ENCODE measurements at places on chromosomes 16 and 17.

GRCh38 chr17:56292010-56292409, 138.7 kb downstream of the ANKFN1 start:
- no peak for DNase-seq

DNA sequence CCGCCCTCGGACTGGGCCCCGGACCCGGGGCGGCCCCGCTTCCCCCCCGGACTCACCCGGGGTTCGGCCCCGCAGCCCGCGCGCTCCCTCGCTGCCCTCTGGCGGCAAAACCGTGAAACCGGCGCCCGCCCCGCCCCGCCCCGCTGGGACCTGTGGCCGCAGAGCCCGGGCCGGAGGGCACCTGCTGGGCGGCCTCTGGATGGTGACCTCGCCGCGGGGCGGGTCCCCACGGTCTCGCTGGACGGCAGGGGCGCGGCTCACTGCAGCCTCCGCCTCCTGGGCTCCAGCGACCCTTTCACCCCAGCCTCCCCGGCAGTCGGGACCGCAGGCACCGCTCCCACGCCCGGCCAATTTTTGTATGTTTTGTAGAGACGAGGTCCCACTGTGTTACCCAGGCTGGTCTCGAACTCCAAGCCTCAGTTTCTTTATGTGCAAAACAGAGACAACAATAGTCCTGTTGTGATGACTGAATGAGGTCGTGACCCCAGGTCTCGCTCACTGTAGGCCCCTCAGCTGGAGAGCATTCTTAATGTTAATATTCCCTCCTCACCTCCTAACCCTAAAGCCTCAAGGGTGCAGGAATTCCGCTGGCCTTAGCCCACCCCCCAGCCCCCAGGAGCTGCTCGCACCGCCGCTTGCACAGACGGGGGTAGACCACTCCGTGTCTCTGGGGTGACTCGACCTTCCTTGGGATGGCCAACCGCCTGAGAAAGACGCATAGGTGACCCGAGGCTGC, 33.7 kb upstream of the RPH3AL start:
- no peak for DNase-seq

GRCh38 chr16:76335180-76335974, 58.2 kb downstream of the CNTNAP4 start:
- no peak for DNase-seq

DNA sequence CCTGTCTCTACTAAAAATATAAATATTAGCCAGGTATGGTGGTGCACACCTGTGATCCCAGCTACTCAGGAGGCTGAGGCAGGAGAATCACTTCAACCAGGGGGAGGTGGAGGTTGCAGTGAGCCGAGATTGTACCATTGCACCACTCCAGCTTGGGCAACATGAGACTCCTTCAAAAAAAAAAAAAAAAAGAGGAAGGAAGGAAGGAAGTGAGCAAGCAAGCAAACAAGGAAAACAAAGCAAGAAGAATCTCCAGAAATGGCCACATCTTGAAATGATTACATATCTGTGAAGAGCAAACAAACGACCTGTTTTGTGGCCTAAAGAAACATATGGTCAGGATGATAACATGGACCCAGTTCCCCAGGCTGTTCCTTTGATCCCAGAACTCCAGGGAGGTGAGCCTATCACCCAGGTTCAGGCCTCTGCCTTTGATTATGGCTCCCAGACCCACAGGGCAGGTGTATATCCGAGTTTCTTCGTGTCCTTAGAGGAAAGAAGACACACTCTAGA, 8.9 kb downstream of the ACOX1 start:
- DNase-seq: no peak

- no peak for DNase-seq
These were observed 23.3 kb upstream of the STH start for GRCh38 chr17:45975640-45976295.

DNA sequence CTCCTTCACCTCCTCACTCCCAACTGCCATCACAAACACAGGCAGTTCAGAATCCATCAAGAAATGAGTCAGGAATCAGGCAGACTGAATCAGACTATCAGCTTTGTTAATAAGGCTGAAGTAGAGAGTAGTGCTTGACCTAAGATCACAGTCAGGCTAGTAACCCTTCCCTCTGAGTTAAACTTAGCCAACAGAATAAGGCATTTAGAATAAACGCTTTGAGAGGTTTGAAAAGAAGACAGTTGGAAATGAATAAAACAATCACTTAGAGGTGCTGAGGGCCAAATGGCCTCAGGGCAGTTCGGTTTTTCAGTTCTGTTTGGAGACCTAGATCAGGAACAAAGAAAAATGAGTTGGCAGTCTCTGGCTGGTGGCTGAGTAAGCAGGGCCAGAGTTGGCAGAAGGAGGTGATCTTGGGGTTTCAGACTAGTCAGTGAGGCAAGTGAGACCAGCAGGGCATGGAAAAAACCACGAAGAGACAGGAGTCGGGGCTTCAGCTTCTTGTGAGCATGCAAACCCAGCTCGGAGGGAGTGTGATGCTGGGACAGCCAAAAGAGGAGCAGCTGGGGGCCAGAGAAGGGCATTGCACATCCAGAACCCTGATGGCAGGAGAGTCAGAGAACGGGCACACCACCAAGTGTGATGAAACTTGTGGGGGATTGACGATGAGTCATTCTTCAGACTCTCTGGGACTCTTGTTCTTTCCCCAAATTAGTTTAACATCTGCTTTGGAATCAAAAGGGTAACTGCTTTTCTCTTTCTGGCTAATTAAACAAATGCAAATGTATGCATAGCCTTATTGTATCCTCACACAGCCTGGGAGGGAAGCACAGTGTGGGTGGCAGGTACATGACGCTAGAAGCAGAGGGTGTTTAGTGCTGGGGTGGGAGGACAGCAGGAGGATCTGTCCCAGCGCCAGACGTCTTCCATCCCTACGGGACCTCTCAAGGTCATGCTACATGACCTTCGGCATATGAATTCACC, 54.8 kb downstream of the SPECC1 start:
- DNase-seq: no peak

- DNase-seq: no peak
These were observed 520.6 kb downstream of the RBFOX1 start for GRCh38 chr16:7853197-7853596.

- DNase-seq: no peak
These were observed 7.0 kb downstream of the CDR2L start for GRCh38 chr17:74994440-74994839.

DNA sequence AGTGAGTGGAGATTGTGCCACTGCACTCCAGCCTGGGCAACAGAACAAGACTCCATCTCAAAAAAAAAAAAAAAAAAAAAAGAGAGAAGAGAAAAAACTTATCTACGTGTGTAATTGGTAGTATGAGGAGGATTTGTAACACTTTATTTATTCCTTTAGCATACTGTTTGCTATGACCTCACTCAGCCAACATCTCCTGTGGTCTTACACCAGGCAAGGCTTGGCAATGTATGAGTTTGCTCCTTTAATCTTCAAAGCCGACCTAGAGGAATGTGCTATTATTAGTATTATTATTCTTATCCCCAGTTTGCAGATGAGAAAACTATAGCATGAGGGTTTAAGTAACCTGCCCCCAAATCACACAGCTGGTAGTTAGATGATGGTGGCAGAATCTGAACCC, 35.8 kb upstream of the HAPSTR1 start:
- DNase-seq: no peak

- DNase-seq: no peak
These were observed 210.4 kb upstream of the N4BP1 start for GRCh38 chr16:48820379-48820778.

DNA sequence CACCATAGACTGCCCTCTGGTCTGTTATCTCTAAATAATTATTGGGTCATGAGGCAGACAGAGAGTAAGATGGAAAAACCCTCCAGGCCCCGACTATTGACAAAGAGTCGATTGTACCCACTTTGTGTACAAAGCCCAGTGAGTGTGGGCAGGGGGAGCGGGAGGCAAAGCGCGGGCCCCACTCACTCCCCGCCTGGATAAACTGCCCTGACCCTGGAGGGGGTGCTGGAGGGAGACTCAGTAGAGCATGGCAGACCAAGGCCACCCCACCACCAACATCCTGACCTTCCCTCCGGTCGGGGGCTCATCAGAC, 11.2 kb upstream of the CPSF4L start:
- no peak for DNase-seq

DNA sequence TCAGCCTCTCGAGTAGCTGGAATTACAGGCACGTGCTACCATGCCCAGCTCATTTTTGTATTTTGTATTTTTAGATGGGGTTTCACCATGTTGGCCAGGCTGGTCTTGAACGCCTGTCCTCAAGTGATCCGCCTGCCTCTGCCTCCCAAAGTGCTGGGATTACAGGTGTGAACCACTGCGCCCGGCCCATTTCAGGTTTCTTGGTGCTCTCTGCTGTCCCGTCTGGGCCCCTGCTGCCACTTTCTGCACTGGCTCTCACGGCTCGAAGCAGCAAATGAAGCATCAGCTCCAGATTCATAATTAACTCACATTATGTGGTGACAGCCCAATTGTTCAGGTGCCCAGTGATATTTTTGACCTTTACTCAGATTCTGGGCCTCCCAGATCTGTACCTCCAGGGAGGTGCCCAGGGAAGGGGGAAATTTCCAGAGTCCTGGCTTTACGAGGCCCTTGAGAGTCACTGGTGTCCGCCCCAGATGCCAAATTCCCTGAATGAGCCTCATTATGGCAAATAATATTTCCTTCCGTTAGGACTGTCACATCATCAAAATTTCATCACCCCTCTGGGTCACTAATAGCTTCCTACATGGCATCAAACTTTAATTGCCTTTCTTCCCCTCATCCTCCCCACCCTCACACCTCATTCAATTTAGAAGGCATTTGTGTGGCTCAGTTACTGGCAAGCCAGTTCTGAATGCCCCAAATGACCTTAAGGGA, 9.0 kb downstream of the SDK2 start:
- no peak for DNase-seq

DNA sequence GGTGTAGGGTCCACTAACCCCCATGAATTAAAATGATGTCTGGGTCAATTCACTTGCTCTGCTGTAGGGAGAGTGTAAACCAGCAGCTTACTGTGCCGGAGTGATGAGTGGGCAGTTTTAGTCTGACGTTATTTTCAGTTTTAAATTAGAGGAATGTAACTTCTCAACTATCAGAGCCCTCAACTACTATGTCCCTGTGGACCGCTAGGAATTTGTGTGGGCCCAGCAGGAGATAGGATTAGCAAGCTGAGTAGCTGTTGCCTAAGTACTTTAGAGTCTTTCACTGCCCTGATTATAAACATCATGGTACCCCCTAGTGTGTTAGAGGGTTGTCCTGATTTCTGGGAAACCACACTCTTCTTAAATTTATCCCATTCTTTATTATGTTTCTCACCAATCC, 11.4 kb downstream of the MARVELD3 start:
- DNase-seq: no peak

DNA sequence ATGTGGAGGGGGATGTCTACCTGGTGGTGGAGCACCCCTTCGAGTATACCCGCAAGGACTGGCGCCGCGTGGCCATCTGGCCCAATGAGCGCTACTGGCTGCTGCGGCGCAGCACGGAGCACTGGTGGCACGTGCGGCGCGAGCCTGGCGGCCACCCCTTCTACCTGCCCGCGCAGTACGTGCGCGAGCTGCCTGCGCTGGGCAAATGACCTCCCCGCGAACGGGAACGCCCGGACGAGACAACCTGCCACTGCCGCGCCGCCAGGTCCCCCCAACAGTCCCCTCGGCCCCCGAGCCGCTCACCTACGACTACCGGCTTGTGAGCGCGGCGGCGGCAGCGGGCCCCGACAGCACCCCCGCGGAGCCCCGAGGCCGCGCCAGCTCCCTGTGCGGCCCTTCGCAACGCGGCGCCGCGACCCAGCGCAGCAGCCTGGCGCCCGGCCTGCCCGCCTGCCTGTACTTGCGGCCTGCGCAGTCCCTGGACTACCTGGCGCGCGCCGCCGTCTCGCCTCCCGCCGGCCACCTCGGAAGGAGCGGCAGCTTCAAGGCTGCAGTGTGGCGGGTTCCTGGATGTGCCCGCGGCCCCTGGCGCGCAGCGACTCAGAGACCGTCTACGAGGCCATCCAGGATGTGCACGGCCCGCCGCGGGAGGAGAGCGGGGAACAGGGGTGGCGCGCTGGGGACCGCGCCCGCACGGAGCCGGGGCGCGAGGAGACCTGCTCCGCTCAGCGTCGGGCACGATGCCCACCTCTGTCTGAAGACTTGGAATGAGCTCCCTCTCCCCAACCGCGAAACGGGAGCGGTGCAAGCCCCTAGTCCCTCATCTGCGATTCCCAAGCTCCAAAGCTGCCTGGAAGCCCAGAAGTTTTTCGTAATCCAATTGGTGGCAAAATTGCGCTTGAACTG, 48.7 kb upstream of the AMZ2 start:
- no peak for DNase-seq

DNA sequence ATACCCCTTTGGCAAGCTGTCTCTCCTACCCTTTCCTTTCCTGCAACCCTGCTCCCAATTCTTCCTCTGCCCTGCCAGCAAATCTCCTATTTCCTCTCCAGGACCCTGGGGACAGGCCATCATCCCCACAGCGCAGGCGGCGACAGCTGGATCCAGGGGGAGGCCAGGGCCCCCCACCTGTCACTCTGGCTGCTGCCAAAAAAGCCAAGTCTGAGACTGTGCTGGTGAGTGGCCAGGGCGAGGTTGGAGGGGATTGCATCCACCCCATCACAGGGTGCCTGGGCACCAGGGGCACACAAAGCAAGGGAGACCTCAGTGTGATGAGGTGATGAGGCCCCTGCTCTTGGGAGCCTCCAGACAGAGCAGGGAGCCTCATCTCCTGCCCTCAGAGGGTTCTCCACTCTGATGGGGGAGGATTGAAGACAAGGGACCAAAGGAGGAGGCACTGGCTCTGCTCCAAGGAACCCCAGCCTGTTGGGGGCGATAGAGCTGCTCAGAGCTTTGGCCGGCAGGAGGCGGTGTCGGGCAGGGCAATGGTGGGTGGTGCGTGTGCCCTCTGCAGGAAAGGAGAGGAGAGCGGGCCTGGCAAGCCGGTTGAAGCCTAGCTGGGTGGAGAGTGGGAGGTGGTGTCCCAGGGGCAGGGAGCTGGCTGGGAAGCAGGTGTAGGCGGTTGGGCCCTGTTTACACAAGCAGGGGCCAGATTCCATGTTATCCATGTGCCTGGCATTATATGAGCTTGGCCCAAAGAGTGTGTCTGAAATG, 15.6 kb upstream of the PDK2 start:
- peak; percentile 37 for DNase-seq

DNA sequence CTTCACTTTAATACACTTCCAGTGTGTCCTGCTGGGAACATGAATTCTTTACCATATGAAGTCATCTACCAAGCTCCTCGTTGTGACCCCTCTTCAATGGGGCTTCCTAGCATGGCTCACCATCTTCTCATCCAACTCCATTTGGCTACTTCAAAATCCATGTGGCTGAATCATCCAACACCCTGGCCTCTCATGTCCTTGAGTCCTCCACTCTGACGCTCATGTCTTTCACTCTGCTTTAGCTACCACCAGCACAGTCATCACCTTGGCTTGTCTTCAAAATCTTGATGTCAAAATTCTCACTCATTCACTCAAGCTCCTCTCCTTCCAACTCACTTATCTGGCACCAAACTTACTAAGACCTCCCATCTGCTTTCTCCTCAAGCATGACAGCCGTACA, 35.8 kb downstream of the AMFR start:
- DNase-seq: no peak

- DNase-seq: no peak
These were observed 7.6 kb downstream of the PITPNA start for GRCh38 chr17:1554751-1555540.

All from hematopoietic multipotent progenitor cell treated with erythropoietin and hydrocortisone succinate and interleukin-3 and kit ligand, for 17 days (in vitro differentiated cells).